ENCODE measurements at places on chromosomes 4 and X.

DNA sequence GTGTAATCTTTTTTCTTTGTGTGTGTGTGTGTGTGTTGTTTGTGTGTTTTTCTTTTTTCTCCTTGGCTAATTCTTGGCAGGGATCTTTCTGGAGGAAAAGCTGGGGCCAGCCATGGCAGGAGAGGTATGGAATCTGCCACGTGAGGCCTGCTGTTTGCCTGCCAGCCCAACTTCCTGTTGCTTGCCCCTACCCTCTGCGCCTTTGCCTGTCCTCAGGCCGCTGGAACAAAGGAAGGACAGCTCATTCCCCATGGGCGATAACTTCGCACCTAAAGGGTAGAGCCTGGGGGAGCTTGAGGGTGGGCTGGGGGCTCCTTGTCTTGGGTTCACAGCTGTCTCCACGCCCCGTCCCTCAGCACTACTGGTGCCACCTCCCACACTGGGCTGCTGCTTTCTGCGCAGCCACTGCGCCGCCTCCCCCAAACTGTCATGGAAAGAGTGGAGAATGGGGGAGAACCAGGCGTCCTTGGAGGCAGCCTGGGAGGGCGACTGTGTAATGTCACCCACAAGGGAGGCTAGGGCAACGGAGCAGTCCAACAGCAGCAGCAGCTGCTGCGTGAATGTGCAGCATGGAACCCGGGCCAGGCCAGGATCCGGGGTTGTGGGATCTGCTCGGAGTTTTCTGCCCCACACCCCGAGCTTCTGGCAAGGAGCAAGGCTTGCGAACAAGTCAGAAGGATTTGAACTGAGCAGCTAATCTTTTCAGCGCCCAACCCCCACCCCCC, 12.3 kb upstream of the YIPF7 start:
- DNase-seq: no peak

DNA sequence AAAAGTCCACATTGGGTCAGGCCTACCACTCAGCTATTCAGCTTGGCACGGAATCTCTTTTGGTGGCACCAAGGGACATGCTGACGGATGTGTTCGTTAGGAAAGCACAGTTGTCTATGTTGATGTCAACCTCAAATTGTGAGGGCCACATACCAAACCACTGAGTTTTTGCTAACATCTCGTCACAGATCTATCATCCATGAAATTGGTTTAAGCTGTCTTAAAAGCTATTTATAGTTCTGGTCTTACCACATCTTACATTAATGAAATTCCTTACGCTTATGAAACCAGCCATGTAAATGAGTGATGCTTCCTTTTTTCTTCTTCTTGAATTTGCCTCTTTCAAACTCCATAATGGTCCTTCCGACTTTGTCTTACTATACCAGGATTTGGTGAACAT, 101.5 kb downstream of the MGST2 start:
- no peak for DNase-seq

DNA sequence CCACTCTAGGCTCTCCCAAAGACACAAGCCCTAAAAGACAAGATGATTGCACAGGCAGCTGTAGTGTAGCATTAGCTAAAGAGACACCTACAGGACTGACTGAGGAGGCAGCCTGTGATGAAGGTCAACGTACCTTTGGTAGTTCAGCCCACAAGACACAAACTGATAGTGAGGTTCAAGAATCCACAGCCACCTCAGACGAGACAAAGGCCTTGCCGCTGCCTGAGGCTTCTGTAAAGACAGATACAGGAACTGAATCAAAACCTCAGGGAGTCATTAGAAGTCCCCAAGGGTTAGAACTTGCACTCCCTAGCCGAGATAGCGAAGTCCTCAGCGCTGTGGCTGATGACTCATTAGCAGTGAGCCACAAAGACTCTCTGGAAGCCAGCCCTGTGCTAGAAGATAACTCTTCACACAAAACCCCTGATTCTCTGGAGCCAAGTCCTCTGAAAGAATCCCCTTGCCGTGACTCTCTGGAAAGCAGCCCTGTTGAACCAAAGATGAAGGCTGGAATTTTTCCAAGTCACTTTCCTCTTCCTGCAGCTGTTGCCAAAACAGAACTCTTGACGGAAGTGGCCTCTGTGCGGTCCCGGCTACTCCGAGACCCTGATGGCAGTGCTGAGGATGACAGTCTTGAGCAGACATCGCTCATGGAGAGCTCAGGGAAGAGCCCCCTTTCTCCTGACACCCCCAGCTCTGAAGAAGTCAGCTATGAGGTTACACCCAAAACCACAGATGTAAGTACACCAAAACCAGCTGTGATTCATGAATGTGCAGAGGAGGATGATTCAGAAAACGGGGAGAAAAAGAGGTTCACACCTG, 306.3 kb downstream of the ANK2 start:
- peak; percentile 21 for DNase-seq

- DNase-seq: no peak
Measured at GRCh38 chr4:88277711-88278225, 6.6 kb downstream of the PPM1K start.

- DNase-seq: no peak
Measured at GRCh38 chr4:167129146-167129545, 105.1 kb downstream of the SPOCK3 start.

GRCh38 chrX:41382714-41383645, 49.0 kb downstream of the DDX3X start:
- no peak for DNase-seq

DNA sequence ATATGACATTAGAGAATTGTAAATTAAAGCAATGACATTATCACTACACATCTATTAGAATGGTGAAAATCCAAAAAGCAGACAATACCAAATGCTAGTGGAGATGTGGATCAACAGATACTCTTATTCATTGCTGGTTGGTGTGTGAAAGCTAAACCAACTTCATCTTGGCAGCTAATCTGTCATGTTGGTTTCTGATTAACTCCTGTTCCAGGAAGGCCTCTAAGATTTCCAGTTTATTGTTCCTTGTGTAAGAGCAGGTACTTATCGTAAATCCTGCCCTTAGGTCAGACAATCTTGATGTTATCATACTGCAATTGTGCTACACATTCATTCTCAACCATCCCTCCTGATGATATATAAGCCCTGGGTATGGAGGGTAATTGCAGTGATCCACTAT, 809.0 kb upstream of the DIAPH2 start:
- no peak for DNase-seq

DNA sequence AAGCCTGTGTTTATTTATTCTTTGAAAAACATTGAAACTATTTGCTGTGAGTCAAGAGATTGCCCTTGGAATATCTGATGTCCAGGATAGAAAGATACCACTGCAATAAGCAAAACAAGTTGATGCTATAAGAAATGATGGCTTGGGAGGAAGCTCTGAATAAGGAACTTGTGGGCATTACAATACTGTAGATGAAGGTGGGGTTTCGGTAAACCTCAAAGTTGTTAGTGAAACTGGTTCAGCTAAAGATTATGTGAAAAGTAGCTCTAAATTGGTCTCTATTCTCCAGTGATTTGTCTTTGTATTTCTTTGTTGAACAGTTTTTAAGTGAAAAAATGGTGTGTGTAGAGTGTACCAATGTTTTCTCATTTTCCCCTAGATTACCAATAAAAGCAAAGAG, 128.7 kb downstream of the AKAP4 start:
- no peak for DNase-seq

DNA sequence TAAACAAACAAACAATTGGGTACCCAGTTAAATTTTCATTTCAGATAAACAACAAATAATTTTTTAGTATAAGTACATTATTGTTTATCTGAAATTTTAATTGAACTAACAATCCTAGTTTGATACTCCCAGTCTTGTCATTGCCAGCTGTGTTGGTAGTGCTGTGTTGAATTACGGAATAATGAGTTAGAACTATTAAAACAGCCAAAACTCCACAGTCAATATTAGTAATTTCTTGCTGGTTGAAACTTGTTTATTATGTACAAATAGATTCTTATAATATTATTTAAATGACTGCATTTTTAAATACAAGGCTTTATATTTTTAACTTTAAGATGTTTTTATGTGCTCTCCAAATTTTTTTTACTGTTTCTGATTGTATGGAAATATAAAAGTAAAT, 2.9 kb downstream of the CXCL8 start:
- no peak for DNase-seq

- no peak for DNase-seq
Measured at GRCh38 chrX:132409780-132410556, 78.9 kb downstream of the MBNL3 start.

DNA sequence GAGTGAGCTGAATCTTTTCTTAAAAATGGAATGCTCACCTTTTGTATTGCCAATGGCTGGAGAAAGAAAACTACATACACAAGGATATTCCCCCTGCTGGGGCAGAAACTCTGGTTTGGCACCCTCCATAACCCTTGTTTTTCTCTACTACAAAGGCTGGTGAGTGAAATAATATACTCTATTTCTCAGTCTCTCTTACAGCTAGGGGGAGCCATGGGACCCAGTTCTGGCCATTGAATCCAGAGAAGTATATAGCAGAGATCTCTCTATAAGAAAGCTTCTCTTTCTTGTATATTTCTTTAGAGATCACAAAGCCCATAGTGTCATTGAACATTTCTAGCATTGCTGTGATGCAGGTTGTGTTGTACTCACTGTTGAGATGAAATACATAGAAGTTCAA, 49.8 kb downstream of the SMPX start:
- DNase-seq: no peak

DNA sequence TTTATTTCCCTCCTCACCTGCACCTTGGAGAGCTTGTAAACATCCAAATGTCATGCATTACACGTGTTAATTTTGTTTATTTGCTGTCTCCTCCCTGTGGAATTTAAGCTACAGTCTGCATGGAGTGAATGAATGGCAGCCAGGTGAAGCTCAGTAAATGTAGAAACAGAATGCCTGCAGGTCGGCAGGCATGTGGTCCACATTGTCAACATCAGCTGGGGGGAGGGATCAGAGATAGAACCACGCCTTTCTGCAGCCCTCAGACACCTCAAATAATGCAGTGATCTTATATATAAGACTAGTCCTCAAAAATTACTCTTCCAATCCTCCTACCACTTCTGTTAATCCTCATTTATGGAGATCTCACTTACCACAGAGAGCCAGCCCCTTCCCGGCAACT, 131.2 kb upstream of the KIT start:
- no peak for DNase-seq

GRCh38 chrX:10047631-10048030, 80.5 kb downstream of the CLDN34 start:
- no peak for DNase-seq

GRCh38 chrX:120021927-120022326, 55.6 kb downstream of the RHOXF2B start:
- DNase-seq: no peak

DNA sequence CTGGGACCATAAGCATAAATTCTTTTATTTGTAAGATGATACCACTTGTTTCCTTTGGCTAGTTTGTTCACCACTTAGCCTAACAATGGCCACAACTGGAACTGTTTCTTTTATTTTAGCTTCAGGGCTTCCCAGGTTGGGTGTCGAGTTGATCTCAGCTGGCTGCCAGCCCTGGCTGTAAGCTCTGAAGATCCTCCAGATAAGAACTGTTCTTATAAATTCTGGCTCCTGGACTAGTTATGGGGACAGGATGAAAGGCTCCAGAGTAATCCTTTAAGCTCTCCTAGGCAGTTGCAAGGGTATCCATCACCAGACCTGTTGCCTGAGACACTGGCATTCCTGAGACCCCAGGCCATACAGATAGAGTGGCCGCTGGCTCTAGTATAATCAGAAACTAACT, 129.4 kb upstream of the ACSL4 start:
- no peak for DNase-seq

- DNase-seq: no peak
Measured at GRCh38 chr4:185019456-185020292, 1.4 kb downstream of the HELT start.

- DNase-seq: no peak
Measured at GRCh38 chrX:152528193-152528592, 77.1 kb upstream of the GABRA3 start.

DNA sequence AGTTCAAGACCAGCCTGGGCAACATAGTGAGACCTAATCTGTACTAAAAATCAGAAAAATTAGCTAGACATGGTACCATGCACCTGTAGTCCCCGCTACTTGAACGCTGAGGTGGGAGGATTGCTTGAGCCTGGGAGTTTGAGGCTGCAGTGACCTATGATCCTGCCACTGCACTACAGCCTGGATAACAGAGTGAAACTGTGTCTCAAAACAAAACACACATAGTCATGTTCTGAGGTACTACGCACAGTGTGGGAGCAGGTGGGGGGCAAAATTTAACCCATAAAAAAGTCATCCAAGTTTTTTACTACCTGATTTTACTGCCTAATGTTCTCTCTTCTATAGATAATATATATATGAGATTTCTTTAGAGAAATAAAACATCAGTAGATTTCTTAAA, 28.4 kb downstream of the HSPA4L start:
- no peak for DNase-seq

DNA sequence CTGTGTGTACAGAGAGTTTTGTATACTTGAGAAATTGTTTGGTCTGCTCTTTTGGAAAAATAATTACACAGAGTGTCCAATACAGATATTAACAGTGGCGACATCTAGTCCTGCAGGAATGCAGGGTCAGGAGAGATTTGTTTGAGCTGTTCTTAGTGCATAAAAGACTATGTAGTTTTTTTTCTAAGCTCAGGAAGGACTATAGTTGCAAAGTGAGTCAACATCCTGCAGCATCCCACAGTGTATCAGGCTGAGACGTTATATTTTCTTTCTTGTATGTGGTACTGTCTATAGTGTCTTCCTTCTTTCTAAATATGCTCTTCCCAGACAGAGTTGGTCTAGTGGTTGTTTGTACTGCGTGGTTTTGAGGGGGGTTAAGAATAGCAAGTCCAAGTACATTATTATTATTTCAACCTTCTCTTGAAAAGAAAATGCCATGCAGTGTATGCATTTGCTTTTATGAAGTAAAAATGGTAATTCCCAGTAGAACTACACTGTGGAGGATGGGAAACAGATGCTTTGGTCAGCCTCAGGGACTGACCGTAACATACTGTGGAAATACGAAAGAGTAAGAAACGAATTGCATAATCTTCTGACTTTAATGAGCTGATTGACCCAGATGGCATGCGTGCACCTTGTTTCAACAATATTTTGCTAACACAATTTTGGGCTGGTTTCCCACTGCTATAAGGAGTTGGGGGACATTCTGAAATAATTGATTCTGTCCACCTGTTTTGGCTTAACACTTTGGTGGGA, 67.4 kb downstream of the DMP1 start:
- DNase-seq: no peak

DNA sequence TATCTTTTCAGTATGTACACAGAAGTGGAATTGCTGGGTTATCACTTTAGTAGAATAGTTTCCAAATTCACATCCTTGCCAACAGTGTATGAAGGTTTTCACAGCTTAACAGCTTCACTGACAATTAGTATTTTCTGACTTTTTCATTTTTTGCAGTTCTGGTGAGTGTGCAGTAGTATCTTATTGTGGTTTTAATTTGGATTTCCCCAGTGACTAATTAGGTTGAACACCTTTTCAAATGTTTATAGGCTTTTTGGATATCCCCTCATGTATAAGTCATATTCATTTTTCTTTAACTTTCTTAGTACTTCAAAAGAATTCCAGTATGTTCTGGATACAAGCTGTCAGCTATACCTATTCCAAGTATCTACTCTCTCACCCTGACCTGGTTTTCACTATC, 37.1 kb downstream of the BRCC3 start:
- no peak for DNase-seq

Measured in stimulated activated CD8-positive, alpha-beta memory T cell treated with anti-CD3 and anti-CD28 coated beads, Interleukin-7, amount 100 ng/mL, for 1 hour (primary cell).